ENCODE measurements at places on chromosomes 11 and 22. TPM values are rescaled to one million over a fixed set of nuclear protein-coding genes. Genes with fewer than 3 reads are reported as not detected.

The COMMD9 gene
- 70.2 TPM for total RNA-seq

The DNHD1 gene
- 4.1 TPM for total RNA-seq

The KDELR3 gene
- 36.4 TPM for total RNA-seq

The RASD2 gene
- total RNA-seq: 2.9 TPM

The ARRB1 gene
- 14.7 TPM for total RNA-seq

The DEPDC5 gene
- 10.7 TPM for total RNA-seq

The TRIM22 gene
- 8.2 TPM for total RNA-seq

The C1QTNF4 gene
- 11.3 TPM for total RNA-seq
